ENCODE measurements at places on chromosomes 1 and 21.
A peak's percentile ranks its signal among the peaks of the same experiment; 100 is the strongest.

- no peak for DNase-seq
Measured at GRCh38 chr1:177847843-177848242, 122.0 kb downstream of the SEC16B start.

DNA sequence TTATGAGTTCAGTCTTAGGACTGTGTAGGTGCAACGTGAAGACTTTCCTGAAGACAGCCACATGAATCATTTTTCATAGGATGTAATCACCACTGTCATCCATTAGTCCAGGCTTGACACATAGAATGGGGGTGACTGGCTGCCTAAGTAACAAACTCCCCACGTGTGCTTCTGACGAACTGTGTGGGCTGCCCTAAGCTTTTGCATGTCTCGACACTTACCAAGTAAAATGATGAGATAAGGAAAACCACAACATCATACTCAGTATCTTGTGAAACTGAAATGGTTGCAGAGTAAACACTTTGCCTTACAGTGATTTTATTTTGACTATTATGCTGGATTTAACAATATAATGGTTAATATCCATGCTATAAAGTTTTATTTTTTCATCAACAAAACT, 19.5 kb downstream of the ERG start:
- DNase-seq = peak; percentile 21

- no peak for DNase-seq
Measured at GRCh38 chr1:235553112-235553551, 48.9 kb upstream of the B3GALNT2 start.

- DNase-seq = no peak
Measured at GRCh38 chr1:206744683-206745082, 25.9 kb upstream of the IL19 start.

DNA sequence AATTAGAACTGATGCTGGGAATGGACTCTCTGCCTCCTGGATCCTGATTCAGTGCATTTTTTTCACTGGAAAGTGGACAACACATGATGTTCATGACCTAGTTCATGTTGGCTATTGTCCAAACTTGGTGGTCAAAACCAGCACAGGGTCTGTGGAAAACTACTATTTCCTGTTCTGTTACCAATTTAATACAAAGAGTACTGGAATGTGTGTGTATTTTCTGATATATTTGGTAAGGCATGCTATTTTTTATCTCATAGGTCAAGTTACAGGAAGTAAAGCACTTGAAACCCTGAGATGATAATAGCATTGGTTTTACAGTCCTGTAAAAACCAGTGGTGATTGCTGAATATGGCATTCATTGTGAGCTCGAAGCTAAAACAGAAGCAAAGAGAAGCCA, 89.9 kb downstream of the SGIP1 start:
- no peak for DNase-seq

DNA sequence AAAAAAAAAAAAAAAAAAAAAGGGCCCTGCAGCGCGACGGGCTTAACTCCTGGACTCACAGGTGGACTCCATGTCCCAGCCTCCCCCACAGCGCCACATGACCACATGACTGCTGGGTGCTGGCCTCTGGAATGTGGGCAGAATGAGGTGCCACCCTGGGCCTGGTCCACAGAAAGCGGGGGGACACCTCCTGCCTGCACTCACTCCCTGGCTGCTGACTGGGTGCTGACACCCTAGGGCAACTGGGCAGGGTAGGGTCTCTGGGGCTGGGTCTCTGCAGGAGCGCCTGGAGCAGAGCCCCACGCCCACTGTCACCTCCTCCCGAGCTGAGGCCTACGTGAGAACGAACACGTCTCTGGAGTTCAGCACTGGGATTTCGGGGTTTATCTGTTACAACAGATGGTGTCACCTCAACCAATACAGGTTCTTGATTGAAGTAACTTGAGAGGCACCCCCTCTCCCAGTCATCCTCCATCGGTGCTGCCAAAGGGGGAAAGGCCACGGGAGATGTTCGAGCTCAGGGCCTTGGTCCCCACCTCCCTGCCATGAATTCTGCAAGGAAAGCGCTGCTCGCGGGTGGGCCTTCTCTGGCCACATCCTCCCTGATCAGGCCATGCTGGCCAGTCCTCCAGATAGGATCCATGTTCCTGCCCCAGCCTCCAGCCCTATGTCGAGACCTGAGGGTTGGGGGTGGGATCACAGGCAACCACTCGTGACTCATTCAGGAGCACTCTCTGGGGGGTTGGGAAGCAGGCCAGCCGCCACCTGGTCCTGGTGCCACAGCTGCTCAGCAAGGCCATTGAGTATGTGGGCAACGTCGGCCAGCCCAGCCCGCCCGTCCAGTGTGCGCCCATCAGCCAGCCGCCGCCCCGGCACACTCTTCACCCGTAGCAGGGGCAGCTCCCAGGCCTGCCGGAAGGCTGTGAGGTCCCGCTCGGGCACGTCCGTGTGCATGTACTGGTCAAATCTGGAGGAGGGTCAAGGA, 5.4 kb downstream of the CPLANE2 start:
- no peak for DNase-seq

GRCh38 chr1:114755006-114755931, 2.5 kb downstream of the CSDE1 start:
- DNase-seq = no peak

GRCh38 chr1:155307247-155307740, 1.4 kb upstream of the FDPS start:
- DNase-seq = no peak
